CD4-positive, alpha-beta memory T cell (primary cell): ENCODE measurements at places on chromosomes 12 and 14. TPM values are rescaled to one million over a fixed set of nuclear protein-coding genes. Genes with fewer than 3 reads are reported as not detected.

The CLEC1B gene
- not detected for polyA plus RNA-seq

The PTCSC3 gene
- polyA plus RNA-seq: not detected

The SLC25A47 gene
- polyA plus RNA-seq: not detected

The KRT3 gene
- polyA plus RNA-seq: not detected

The BDKRB2 gene
- polyA plus RNA-seq: not detected

The TTC9 gene
- 16.1 TPM for polyA plus RNA-seq

The RAB21 gene
- 38.3 TPM for polyA plus RNA-seq

The KRT77 gene
- not detected for polyA plus RNA-seq

The HOXC12 gene
- polyA plus RNA-seq: not detected

The PLEKHG7 gene
- not detected for polyA plus RNA-seq

The STXBP6 gene
- polyA plus RNA-seq: not detected

The TOMM20L gene
- polyA plus RNA-seq: not detected

The TAS2R9 gene
- polyA plus RNA-seq: not detected

The TMPO gene
- polyA plus RNA-seq: 21.7 TPM

The HHIPL1 gene
- not detected for polyA plus RNA-seq

The GPR162 gene
- not detected for polyA plus RNA-seq

The KLRF2 gene
- not detected for polyA plus RNA-seq

The BCDIN3D gene
- polyA plus RNA-seq: 7.7 TPM

The KLRC4 gene
- not detected for polyA plus RNA-seq

The BICDL1 gene
- polyA plus RNA-seq: 2.3 TPM

The CYP46A1 gene
- not detected for polyA plus RNA-seq
